ENCODE measurements at places on chromosomes 1 and 21. TPM values are rescaled to one million over a fixed set of nuclear protein-coding genes. Genes with fewer than 3 reads are reported as not detected.
A peak's percentile ranks its signal among the peaks of the same experiment; 100 is the strongest.

XCL2 gene
- not detected for total RNA-seq

DNA sequence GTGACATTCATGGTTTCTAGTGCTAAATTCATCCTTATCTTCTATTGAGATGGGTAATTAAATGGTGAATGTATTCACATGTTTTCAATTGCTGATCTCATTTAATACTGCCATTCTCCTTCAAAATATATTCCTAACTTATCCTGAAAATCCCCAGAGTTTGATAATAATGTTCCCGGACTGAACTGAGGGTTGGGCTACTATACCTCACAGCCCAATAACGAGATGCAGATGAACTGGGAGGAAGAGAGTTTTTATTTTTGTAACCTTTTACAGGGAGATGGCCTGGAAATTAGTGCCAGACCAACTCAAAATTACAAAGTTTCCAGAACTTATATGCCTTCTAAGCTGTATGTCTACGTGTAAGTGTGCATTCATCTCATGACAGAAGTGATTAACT is 210.8 kb downstream of the APP start:
- no peak for DNase-seq

WNT9A gene
- total RNA-seq = 0.37 TPM

MFAP2 gene
- total RNA-seq = not detected

- DNase-seq = peak; percentile 94
These were observed 3.9 kb upstream of the AJAP1 start for GRCh38 chr1:4650481-4650880.
